Activated CD4-positive, alpha-beta T cell treated with anti-CD3 and anti-CD28 coated beads, Interleukin-2, amount 50 U/mL, for 48 hours (primary cell): ENCODE measurements at places on chromosomes 1 and 21.

DNA sequence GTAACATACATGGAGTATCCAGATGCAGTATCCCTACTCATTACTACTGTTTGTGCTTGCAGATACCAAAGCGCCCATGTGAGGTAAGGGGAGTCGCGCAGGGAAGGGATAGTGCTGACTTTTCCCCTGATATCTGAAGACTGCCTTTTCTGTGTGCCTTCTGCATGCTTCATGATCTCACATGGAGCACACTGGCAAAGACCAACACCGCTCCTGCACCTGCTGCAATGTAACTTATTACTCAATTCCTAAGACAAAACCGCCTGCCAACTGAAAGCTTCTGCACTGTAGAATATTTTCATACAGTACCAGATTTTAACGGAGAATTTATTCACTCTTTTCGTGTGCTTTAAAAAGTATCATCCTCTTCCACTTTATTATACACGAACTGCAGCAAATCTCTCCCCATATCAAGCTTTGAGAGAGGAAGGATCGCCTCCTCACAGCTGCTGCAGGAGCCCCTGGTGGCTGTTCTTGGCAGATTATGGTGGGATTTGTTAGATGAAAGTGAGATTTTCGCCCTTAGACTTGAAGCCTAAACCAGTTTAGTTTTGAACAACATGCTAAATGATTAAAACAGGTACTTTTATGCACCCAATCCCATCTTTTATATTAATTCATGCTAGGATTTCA lies 99.1 kb downstream of the PTPN14 start:
- DNase-seq = no peak

DNA sequence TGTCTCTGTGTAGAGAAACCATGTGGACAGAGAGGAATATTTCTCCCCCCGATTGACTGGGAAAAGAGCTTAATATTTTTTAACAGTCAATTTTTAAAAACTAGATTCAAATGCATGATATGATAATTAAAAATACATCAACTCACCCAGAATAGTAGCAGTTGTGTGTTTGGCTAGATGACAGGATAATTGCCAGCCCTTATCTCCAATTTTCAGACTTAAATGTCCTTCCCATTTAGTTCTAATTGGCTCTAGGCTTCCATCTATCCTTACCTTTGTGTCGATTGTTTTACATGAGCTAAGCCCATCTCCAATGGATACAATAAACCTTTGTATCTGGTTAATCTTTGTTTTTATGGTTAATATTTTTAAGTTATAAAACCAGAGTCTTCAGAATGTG lies 23.9 kb upstream of the KIAA0040 start:
- DNase-seq = no peak

GRCh38 chr1:97909266-97909665 lies 11.6 kb downstream of the DPYD start:
- no peak for DNase-seq

DNA sequence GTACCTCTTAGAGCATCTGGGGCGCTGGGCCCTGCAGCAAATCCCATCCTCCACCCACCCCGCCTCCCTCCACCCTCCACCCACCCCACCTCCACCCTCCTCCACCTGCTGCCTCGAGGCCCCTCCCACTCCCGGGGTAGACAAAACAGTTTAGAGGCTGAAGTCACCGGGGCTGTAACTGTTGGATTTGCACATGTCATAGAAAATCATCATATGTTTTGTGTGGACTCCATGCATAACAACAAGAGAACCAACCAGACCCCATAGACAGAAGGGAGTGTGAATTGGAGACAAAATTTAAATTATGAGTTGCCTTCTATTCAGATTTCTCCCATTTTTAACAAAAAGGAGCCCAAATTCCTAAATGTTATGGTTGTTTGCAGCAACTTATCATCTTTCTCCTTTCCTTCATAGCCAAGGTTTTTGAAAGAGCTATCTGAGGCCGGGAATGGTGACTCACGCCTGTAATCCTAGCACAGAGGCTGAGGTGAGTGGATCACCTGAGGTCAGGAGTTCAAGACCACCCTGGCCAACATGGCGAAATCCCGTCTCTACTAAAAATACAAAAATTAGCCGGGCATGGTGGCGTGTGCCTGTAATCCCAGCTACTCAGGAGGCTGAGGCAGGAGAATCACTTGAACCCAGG lies 28.2 kb upstream of the LGALS8 start:
- DNase-seq = no peak

DNA sequence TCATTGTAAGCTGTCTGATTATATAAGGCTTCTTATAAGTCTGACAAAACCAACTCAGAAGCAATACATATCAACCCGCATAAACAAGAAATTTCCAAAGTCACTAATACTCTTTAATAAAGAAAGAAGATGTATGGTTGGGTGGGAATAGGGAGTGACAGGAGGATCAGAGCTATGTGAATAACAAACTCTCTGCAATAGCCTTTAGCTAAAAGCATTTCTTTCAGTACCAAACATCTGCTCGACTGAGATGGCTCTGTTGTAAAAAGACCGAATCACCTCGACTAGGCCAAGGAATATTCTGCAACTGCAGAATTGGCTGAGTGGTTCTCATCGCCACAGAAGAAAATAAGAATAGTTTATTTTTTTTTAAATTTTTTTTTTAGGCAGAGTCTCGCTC lies 39.3 kb upstream of the MUTYH start:
- no peak for DNase-seq

GRCh38 chr21:45393021-45393420 lies 11.9 kb upstream of the COL18A1 start:
- no peak for DNase-seq

DNA sequence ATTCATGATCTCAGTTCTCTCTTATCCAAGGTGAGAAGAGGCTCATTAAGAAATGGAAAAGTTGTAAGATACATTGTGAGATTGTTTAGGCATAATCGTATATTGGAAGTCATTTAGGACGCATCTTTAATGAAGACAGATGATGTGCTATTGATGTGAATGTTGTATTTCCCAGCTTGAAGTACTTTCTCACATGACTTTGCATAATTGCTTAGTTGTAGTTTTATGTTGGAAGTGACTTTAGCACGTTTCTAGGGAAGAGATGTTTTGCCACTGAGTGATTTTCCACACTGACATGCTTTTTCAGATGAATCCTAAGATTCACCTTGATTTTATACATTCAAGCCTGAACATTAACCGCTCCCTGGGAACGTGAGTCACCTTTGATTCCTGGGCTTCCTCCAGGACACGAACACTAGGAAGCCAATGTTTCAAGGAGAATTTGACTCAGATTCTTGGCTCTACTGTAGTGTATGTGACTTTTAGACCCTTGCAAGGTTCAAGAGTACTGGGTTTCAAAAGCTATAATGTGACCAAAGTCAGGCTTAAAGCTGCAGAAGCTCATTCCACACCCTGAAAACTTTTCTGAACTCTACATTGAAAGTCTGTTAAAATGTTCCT lies 27.9 kb downstream of the ANGEL2 start:
- no peak for DNase-seq

- no peak for DNase-seq
These were observed 18.0 kb downstream of the SERTAD4 start for GRCh38 chr1:210250665-210250997.

DNA sequence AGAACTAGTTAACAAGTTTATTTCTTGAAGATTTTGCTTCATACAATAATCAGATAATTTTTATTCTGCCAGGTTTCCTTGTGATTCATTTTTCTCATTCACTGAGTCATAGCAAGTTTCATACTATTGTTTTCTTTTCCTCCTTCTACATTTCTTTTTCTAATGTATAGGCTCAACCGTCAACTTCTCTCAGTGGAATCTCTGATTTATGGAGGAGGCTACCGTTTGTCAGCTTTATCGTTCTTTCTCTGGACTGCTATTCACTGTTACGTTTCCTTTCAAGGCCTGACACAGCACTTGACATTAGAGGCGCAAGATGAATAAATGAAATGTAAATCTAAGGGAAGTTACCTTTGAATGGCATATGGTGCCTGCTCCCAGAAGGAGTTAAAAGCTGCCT lies 284.3 kb upstream of the NR5A2 start:
- DNase-seq = no peak

DNA sequence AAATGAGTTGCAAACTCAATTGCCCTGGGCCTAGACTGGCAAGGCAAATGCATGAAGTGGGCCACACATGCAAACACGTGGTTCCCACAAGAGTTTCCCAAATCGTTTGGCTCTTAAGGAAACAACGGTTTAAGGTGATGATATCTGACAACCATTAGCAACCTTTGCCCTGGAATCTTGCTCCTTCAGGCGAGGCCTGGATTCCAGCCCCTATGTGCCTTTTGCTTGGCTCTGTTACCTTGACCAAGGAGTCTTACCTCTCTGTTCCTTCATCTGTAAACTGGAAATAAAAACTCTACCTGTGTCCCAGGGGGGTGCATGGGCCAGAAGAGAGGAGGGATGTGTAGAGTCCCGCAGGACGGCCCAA lies 72.1 kb upstream of the CASZ1 start:
- DNase-seq = no peak

- no peak for DNase-seq
These were observed 26.0 kb downstream of the KIFAP3 start for GRCh38 chr1:170048515-170048914.

DNA sequence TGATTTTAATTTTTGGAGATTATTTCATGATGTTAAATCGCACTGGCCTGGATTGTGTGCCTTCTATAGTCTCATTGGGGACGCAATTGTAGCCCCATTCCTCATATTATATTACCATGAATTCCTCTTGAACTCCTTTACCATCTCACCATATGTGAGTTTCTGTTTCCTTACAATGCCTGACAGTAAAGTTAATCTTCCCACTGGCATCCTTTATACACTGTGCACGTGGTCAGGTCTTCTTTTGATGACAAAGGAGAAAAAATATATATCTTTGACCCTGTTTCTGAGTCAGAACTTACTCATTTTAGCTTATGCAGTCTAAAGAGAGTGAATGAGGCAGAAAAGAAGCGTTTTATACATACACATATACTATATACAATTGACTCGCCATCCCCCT lies 774 bp upstream of the ABL2 start:
- no peak for DNase-seq

GRCh38 chr1:7249516-7249915 lies 464.3 kb downstream of the CAMTA1 start:
- DNase-seq = no peak

GRCh38 chr1:183463566-183463965 lies 8.7 kb upstream of the SMG7 start:
- DNase-seq = no peak

DNA sequence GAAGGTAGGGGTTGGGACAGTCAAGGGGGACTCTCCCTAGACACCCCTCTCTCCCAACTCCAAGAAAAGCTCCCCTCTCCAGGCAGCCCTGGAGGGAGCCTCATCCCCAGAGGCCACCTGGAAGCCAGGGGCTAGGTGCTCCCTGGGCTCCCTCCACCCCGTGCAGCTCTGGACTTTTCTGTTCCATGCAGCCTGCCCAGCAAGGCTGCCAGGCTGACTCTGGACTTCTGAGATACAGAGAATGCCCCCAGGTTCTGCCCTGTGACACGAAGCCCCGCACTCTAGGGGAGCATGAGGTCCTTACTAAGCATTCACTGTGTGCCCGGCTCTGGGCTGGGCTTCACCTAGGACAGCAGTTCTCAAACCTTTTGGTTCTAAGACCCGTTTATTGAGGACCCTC lies 10.2 kb downstream of the SYT2 start:
- no peak for DNase-seq

- DNase-seq = no peak
These were observed 5.1 kb downstream of the C1orf87 start for GRCh38 chr1:60068393-60069045.

DNA sequence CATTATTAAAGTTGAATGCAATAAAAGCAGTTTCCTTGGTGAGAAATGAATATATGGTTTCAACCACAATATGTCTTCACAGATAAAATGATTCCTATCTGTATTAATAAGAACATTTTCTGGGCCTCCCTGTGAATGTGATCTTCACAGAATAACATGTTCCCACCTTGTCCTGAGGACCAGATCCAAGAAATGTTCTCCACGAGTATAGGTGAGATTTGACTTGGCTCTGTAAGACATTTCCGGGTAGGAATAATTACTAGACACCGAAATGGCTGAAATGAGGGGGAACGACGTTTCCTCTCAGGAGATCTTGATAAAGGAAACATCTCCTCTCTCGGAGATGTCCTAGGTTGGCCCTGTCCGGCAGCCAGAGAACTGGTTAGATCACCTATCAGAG lies 61.4 kb downstream of the CLIC6 start:
- DNase-seq = no peak

- peak; percentile 68 for DNase-seq
These were observed 30.9 kb downstream of the SNAP47 start for GRCh38 chr1:227766015-227766634.

DNA sequence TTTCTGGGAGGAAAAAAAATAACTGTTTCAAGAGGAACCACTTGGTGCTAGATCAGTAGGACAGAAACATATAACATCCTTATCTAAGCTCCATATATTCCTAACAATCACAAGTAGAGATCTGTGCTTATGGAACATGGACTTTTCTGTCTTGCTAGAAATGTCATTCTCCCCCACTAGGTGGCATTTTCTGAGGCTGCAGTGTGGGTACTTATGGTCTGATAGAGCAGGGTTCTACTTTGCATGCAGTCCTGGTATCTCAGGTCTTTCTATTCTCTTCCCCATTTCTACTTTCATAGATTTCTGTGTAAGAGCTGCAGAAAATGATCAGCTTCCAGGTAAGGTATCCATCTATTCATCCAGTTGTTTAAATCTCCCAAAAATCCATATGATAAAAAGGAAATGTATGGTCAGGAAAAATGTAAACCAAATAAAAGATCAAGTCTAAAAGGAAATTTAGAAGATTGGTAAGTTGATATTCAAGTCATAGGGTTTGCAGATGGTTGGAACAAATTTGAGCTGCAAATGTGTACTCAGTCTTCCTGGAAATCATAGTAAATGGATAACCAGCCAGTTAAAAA lies 1.5 kb downstream of the ZNF684 start:
- peak; percentile 26 for DNase-seq

DNA sequence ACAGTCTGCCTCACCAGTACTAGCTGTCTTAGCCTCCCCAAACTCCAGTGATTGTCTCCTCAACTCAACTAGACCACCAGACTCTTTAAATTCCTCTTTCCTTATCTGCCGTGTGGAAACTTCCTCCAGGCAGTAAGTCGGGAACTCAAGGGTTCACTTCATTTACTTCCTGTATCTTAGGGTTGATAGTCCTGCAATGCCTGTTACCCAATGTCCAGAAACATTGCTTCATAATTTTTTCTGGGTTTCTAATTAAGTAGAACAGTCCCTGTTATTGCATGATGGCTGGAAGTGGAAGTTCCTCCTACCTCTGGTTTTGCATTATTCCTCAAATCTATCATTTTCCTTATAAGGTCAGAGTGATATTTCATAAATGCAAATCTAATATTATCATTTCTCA lies 60.8 kb upstream of the RNF11 start:
- DNase-seq = no peak

- DNase-seq = no peak
These were observed 33.3 kb upstream of the KCNE1 start for GRCh38 chr21:34545079-34545884.

GRCh38 chr1:46630719-46631118 lies 14.1 kb upstream of the MOB3C start:
- no peak for DNase-seq
